ENCODE measurements at places on chromosomes 5 and 9.

DNA sequence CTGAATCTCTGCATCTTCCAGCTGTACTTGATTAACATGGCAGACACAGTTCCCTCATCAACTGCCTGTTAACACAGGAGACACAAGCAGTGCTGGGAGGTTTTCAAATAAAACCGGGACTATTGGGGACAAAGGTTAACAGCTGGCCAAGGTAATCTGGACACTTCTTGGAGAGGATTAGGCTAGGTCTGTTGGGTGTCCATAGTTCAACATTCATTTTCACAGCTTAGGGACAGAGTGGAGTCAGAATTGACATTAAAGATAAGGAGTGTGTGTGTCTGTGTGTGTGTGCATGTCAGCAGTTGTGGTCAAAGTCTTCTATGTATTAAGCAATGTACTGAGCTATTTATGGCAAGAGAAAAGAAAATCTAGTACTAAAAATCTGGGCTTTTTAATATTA, 216.2 kb downstream of the MED10 start:
- no peak for DNase-seq

DNA sequence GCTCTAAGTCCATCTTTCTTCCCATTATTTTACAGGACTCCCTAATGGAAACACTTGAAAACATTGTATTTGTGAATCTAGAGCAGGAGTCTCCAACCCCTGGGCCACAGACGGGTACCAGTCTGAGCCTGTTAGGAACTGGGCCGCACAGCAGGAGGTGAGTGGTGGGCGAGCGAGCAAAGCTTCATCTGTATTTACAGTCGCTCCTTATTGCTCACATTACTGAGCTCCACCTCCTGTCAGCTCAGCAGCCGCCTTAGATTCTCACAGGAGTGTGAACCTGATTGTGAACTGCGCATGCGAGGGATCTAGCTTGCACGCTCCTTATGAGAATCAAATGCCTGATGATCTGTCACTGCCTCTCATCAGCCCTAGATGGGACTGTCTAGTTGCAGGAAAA, 111.0 kb downstream of the MED27 start:
- DNase-seq, result no peak

- no peak for DNase-seq
Observed at GRCh38 chr5:124056326-124056990, 544.5 kb downstream of the CSNK1G3 start.

DNA sequence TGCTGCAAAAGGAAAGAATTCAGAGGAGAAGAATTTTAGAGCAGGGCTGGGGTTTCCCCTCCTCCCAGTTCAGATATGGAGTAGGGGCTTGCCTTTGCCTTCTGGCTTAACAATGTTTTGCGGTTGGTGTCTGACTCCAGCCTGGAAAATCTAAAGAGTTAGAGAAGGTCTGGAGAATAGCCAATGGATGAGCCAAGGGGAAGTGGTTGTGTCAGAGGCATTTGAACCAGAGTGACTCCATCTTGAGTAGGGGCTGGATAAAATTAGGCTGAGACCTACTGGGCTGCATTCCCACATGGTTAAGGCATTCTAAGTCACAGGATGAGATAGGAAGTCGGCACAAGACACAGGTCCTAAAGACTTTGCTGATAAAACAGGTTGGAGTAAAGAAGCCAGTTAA, 133.7 kb downstream of the DIRAS2 start:
- no peak for DNase-seq

DNA sequence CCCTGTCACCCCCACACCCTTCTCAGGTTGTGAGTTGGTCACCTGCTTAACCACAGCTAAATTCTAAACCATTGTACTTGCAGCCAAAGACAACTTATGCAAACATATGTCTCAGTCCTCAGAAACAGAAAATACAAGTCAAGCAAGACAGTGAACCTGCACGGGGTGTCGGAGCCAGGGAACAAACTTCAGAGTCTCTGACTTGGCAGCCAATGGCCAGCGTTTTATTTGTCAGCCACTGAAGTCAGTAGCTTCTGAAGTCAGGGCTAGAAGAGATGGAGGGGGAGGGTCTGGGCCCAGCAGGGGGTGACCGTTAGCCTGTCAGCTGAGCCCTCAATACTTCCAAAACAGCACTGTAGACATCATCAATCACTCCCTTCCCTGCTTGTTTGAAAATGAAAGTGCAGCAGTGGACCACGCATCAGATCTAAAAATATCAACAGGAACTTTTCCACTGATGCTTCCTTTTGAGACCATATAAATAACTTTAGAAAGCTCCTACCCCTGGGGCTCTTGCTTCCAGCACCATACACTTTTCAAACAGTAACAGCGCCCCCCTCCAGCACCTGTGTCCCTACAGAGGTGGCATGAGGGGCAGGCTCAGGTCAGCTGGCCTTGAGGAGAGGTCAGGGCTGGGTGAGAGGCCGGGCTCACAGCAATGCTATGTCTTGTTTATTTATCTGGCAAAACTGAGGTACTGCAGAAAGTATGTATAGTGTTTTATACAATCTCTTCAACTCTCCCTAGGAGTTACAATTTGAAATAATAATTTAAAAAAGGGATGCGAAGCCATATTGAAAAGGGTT, 142.5 kb downstream of the ACER2 start:
- no peak for DNase-seq

GRCh38 chr5:55855509-55855908, 4.4 kb downstream of the IL31RA start:
- DNase-seq, result no peak

- DNase-seq, result no peak
Observed at GRCh38 chr9:72856972-72857623, 95.8 kb downstream of the ALDH1A1 start.
